Fibroblast of upper back skin (primary cell): ENCODE measurements at places on chromosomes 7 and 10.

DNA sequence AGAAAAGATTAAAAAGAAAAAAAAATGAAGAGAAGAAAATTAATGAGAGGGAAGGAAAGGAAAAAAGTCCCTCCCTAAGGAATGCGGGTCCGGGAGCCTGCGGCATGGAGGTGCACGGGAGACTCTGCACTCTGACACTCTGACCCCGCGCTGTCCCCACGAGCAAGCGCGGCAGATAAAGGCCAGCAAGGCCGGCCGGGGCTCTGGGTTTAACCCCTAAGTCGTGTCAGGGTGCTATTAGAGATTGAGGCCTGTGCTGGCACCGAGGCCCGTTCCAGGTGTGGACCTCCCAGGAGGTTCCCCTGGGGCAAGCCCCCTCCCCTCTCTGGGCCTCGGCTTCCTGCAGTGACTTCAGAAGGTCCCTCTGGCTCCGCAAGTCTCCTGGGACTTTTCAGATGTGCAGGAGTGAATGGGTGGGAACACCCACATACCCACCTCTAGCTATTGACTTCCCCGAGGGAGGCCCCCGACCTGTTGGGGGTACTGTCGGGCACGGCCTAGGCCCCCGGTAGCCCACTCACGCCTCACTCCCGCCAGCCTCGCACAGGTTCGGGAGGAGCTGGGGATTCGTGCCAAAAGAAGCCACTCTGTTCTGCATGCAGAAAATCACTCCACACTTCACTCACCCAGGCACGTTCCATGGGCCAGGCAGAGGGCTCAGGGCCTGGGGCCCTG lies 164.1 kb downstream of the TCERG1L start:
- no peak for DNase-seq

- DNase-seq, result no peak
Measured at GRCh38 chr10:52900593-52900992, 128.0 kb upstream of the MBL2 start.

DNA sequence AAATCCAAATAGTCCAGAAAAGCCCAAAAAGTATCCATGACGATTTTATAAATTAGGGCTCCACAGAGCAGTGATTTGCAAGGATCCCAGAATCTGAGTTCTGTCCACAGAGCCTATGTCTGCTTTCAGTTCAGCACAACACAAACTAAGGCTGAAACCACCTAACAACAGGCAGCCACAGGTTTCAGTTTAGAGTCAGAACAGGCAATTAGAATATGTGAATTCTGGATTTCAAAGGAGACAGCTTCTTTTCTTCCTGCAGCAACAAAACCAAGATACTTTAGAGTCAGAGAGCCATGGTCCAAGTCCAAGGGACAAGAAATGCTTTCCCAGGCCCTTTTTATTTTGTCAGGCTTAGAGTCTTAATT lies 23.6 kb downstream of the IFIT3 start:
- DNase-seq, result peak; percentile 26

DNA sequence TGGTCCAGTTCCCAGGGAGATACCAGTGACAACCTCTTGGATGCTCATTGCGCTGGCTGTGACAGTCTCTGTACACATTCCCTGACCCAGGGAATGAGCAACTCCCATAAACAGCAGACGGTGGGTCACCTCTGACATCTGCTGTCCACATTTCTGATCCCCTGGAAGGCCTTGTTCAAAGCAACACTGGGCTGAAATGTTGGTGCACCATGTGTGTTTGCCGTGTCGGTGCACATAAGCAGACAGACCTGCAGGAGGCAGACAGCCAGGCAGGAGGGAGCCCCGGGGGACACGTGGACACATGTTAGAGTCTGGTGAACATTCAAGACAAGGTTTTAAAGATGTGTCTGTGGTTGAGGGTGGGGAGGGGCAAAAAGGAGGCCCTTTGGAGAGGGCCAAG lies 254.9 kb downstream of the PLXNA4 start:
- peak; percentile 22 for DNase-seq

- DNase-seq, result no peak
Measured at GRCh38 chr7:44738051-44738723, 10.5 kb upstream of the ZMIZ2 start.

DNA sequence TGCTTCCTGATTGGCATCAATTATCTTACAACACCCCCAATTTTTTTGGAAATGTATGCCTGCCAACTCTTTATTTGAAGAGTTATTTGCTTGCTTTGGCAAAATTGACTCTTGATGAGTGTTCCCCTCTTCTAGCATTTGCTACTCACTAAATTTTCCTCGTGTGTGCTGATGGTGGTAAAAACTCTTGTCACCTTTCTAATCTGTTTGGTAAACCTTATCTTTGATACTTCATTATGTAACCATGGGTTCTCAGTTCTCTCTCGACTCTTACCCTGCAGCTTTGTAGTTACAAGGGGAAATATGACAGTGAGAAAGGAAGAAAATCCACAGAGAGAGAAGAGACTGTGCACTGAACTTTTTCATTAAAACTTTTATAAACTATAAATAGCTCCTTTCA lies 102.5 kb downstream of the CDK14 start:
- no peak for DNase-seq

DNA sequence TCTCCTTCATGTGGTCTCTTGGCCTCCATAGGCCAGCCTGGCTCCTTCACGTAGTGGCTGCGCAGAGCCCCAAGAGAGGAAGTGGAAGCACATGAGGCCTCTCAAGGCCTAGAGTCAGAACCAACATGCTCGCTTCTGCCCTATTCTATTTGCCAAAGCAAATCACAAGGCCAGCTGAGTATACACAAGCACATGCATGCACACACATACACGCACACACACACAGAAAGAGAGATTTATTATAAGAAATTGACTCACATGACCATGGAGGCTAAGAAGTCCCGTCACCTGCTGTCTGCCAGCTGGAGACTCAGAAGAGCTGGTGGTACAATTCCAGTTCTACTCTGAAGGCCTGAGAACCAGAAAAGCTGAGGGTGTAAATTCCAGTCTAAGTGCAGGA lies 64.3 kb upstream of the NRP1 start:
- DNase-seq, result no peak

- peak; percentile 64 for DNase-seq
Measured at GRCh38 chr10:105950410-105950809, 1214.1 kb downstream of the SORCS1 start.

DNA sequence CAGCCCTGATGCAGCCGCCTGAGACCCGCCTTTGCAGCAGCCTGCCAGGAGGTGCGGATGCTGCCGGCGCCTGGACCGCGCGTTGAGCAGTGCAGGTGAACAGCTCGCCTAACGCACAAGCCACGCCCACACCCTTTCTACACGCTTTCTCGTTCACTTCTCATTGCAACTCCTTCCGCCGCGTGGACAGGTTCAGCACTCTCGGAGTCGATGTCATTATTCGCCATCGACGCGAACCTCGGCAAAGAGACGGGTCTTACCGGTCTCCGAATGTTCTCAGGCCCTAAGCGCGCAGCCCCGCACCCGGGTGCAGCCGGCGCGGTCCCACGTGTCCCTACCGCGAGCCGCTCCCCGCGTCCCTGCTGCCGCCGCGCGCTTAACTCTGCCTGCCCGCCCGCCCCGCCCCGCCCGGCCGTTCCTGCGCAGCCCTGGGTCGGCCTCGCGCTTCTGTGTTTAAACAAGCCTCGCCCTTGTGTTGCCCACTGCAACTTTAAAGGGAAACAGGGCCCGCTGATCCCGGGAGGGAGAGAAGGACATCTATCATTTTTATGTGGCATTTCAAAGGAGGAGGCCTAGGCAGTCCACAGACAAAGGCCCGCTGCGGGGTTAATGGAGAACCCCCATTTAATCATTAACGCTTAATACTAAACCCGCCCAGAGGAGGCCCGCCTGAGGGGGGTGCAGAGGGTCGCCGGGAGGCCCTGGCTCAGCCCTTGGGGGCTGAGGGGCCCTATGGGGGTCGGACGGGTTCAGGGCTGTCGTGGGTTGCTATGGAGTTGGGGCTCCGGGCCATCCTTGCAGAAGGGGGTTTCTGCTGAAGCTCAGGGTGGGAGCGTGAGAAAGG lies 128.5 kb downstream of the WDR11 start:
- DNase-seq, result no peak

GRCh38 chr7:49822856-49823255 lies 49.4 kb downstream of the VWC2 start:
- DNase-seq, result no peak

- peak; percentile 26 for DNase-seq
Measured at GRCh38 chr10:88205842-88206446, 342.5 kb downstream of the PTEN start.

- no peak for DNase-seq
Measured at GRCh38 chr10:89206402-89207180, 526 bp downstream of the CH25H start.

GRCh38 chr10:102753718-102754117 lies 10.0 kb downstream of the WBP1L start:
- no peak for DNase-seq

- peak; percentile 29 for DNase-seq
Measured at GRCh38 chr7:33623267-33623666, 282.1 kb upstream of the BMPER start.

DNA sequence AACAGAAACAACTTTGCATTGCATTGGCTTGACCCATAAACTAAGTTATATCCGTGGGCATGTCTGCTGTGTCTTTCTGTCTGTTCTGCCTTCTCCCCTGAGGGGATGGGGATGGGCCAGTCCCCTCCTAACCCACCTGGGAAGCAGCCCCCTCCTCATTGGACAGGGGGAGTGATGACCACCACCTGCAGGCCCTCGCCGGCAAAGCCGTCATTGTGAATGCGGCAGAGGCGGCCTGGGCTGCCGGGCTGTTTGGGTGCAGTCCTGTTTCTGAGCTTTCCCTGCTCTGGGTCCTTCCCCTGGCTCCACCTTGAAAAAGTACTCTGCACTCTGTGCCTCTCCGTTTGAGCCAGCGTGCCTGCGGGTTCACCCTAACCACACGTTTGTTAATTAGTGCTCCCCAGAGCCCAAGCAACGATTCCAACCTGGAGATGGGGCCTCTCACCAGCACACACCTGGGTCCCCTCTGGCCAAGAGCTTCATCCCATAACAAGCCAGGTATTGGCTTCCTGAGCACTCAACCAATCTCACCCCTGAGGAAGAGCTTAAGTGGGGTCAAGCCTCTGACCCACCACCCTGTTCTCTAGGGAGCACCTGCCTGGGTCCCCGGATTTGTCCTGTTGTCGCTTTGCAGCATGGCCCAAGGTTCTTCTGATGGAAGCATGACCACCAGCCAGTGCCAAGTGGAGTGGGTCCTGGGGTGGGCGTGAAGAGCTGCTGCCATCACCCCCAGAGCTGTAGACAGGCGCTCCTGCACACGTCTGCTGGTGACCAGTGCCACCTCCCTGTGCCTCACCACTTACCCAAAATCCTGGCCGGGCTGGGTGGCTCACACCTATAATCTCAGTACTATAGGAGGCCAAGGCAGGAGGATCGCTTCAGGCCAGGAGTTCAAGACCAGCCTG lies 39.4 kb upstream of the ZMIZ2 start:
- no peak for DNase-seq
